ENCODE measurements at places on chromosomes 12 and 14.

- no peak for DNase-seq
These were observed 14.5 kb upstream of the WDR89 start for GRCh38 chr14:63656194-63656593.

DNA sequence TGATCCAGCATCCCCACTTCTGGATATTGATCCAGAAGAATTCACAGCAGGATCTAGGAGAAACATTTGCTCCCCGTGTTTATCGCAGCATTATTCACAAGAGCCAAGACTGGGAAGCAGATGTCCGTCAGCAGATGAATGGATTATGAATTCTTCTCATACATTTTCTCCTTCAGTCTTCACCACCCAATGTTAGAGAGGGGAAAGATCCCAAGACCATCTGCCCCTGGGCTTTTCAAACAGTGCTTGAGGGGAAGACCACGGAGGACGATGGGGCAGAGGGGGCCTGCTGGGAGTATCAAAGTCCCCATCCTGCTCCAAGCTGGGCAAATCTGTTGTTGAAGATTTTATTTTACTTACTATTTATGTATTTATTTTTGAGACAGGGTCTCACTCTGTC is 41.1 kb downstream of the SERPINA3 start:
- no peak for DNase-seq

DNA sequence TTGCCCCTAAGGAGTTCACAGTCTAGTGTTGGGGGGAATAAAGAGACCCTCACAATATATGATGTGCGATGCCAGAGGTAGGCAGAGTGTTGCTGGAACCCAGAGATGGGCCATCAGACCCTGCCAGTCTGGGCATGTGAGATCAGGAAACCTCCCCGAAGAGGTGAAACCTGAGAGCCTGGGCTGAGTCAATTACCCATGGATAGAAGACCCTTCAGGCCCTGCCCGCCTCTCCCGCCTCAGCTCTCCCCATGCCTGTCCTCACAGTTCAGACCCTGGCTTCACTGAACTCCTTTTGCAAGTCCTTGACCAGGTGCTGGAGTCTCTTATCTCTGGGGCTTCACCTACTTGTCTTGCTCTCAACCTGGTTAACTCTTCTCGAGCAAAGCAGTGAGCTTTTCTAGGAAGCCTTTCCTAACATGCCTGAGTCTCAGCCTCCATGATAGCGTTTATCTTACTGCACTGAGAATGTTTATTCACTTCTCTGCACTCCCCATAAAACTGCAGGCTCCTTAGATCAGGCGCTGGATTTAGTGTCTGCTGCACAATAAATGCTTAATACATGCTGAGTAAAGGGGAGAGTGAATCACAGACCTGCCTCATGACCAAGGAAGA is 19.6 kb downstream of the ALDH1L2 start:
- no peak for DNase-seq

DNA sequence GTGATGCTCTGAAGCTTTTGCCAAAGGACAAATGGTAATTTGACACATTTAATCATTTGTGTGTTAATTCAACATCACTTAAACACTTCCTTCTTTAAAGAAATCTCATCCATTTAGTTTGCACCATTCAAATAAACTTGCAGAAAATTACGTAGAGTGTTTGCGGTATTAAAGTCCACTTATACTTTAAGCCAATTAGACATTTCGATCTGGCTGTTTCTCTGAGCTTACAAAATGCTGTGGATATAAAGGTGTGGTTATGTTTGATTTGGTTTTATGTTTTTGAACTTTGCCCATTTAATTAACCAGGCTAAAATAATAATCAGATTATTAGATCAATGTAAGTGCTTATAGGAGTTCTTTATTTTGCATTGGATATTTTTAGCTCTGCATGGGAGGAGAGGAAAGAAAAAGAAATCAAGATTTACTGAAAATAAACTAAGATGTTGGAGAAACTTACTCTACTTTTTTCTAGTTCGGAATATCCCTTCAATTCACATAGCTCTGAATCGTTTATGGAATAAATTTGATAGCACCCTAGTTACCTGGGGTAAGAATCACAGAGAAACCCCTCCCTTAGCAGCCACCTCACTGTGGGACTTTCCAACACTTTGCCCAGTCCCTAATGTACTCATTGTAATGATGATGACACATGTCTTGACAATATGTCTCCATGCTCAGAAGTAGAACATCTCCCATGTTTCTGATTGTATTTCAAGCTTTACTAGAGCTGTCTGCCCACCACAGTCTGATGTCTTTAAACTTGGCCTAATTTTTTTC is 268.0 kb downstream of the BTG1 start:
- DNase-seq, result peak; percentile 40

- DNase-seq, result no peak
These were observed 319.2 kb upstream of the DDHD1 start for GRCh38 chr14:53472306-53472705.

GRCh38 chr12:101655393-101655792 is 42.0 kb upstream of the CHPT1 start:
- no peak for DNase-seq

GRCh38 chr12:107126796-107127481 is 33.6 kb upstream of the CRY1 start:
- DNase-seq, result no peak

- no peak for DNase-seq
These were observed 61.5 kb upstream of the PTGR2 start for GRCh38 chr14:73789989-73790581.

DNA sequence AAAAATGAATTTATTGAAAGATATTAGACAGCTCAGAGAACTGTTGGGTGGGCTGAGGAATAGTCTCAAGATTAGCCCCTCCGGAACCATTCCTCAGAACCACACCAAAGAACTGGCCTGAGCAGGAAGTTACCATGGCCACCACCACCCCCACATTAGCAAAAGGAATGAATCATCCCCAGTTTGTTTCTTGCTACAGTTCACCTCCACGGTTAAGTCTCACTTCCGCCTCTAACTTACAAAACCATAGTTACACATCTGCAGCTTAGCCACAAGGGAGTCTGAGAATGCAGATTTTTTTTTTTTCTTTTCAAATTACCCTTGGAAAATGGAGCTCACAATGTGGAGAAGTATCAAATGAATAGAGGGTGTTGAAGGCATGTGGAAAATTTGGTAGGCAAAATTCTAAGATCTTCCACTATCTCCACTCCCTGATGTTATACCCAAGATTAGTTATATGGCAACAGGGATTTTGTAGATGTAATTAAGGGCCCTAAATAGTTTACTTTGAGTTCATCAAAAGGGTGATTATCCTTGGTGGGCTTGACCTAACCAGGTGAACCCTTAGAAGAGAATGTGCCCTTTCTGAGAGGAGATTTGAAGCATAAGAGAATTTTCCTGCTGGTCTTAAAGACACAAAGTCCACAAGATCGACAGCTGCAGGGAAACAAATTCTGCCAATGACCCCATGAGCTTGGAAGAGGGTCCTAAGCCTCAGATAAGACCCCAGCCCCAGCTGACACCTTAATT is 129.8 kb upstream of the KRR1 start:
- peak; percentile 21 for DNase-seq

- no peak for DNase-seq
These were observed 2.6 kb downstream of the KRT82 start for GRCh38 chr12:52403561-52403960.

DNA sequence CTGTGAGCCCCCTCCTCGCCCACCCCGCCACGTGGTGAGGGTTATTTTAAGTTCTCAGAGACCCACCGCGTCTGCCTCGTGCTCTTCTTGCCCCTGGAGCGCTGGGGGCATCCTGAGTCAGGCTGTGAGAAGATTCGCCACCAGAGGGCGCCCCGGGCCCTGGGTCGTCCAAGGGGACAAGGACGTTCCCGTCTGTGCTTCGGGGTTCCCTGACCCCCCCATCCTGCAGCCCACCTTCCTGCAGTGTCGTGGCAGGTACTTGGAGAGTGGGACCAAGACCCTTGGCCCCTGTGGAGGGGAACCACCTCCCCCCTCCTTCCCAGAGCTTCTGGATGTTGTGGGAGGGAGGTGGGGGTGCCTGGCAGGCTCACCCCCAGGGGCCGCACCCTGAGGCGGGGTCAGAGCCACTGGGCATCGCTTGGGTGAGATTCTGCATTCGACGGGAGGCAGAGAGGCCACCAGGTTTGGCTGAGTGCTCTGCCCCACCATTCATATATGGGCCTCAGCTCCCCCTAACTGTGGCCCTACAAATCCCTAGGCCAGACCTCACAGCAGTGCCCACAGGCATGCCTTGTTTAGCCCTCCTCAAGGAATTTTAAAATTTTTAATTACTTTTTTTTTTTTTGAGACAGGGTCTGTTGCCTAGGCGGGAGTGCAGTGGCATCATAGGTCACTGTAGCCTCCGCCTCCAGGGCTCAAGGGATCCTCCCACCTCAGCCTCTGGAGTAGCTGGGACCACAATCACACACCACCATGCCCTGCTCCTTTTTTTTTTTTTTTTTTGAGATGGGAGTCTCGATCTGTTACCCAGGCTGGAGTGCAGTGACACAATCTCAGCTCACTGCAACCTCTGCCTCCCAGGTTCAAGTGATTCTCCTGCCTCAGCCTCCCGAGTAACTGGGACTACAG is 17.0 kb downstream of the RHOF start:
- peak; percentile 77 for DNase-seq

DNA sequence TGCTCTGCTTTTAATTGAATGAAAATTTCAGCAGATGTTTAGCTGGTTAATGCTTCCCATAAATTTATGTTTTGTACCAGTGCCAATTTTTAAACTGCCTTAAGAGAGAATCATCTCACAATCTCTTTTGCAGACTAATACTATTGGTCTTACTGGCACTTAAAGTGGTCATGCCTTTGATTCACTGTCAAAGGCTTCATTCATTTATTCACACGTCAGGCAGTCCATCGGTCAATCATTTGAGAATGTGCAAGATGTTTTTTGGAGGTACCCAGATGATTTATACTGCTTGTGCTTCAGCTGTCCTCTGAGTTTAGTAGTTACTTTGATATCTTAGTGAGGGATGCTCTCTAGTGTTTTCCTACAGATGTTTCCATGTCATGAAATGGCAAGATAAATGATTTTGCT is 83.4 kb downstream of the NAV3 start:
- no peak for DNase-seq

DNA sequence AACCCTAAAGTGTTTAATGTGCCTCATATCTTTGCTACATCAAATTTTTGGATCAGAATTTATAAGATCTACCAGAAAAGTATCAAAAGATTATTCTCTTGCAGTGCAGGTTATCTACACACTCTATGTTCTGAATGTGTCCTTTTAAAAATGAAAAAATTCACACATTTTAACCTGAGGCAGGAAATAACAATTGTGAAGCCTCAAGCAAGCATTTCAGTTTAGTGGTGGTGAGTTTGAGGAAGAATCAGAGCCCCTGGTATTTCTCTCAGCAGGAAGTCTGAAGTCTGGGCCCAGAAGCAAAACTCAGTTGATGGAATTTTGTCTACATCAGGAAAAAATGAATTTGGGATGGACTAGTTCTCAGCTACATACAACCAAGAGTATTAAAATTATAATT is 137.0 kb upstream of the PZP start:
- no peak for DNase-seq

GRCh38 chr12:62598846-62599245 is 132.2 kb downstream of the MON2 start:
- DNase-seq, result no peak

- no peak for DNase-seq
These were observed 241.4 kb upstream of the PDZRN4 start for GRCh38 chr12:40946612-40947194.

- no peak for DNase-seq
These were observed 6.6 kb downstream of the PRKAB1 start for GRCh38 chr12:119674560-119674959.

All from stimulated activated CD8-positive, alpha-beta memory T cell treated with anti-CD3 and anti-CD28 coated beads, Interleukin-7, amount 100 ng/mL, for 4 hours (primary cell).